Progenitor cell of endocrine pancreas (in vitro differentiated cells): ENCODE measurements at places on chromosomes 13 and 19. TPM values are rescaled to one million over a fixed set of nuclear protein-coding genes. Genes with fewer than 3 reads are reported as not detected.

DNA sequence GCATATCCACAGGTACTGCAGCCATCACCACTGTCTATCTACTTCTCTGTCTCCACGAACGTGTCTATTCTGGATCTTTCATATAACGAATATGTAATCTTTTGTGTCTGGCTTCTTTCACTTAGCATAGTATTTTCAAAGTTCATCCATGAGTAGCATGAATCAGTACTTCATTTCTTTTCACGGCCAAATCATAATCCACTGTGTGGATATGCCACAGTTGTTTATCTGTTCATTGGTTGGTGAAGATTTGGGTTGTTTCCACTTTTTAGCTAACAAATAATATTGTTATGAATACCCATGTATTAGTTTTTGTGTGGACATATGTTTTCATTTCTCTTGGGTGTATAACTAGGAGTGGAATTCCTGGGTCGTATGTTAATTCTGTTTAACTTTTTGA is 14.4 kb downstream of the RGCC start:
- no peak for DNase-seq

DNA sequence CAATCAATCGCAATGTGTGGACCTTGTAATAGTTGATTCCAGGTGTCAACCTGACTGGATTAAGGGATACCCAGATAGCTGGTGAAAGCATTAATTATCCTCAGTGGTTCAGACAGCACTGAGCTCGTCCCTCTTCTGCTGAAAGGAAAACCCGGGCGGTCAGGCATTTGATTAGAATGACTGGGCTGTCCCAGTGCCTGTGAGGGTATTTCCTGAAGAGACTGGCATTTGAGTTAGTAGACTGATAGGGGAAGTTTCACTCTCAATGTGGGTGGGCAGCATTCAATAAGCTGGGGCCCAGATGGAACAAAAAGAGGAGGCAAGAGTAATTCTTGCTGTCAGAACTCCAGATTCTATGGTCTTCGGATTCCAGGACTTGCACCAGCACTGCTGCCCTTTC is 31.9 kb downstream of the KPNA3 start:
- no peak for DNase-seq

GRCh38 chr19:46926170-46927071 is 65.6 kb downstream of the ARHGAP35 start:
- no peak for DNase-seq

DNA sequence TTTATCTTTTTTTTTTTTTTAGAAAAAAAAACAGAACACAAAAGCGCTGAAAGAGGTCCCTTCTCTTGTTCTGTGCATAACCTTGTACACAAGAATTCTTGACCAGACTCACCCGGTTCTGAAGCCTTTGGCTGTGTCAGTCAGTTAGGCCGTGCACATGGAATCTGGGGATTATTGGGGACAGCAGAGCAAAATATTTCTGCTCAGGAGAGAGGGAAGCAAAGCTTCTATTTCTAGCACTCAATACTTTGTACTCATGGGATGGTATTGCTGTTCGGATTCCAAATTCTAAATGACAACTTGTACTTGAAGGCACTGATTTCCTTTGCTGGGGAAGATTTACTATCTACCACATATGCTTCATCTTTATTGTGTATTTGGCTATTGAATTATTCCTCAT is 272.7 kb downstream of the NHLRC3 start:
- DNase-seq = no peak

GRCh38 chr13:88704600-88705275 is 1033.6 kb downstream of the SLITRK5 start:
- no peak for DNase-seq

DNA sequence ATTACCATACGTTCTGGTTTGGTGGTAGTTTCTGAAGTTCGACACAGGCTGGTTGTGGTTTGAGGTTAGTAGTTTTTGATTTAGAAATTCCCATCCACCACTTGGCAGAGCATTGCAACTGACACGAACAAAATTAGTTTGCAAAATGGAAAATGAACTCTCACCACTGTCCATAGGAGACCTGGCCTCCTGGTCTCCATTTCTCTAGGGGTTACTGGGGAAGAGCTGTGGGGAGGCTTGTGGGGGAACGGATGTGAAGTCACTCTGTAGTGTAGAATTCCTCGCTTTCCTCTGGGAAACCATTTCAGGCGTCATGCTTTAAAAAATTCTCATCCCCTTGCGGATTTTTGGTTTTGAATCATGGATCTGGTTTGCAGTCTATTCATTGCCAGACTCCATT is 321.5 kb upstream of the MAB21L1 start:
- no peak for DNase-seq

- no peak for DNase-seq
These were observed 61.0 kb upstream of the RAP2A start for GRCh38 chr13:97372936-97373335.

GRCh38 chr13:39405107-39405506 is 197.9 kb downstream of the LHFPL6 start:
- no peak for DNase-seq

GRCh38 chr13:40163066-40164000 is 503.1 kb downstream of the FOXO1 start:
- DNase-seq = no peak

GRCh38 chr19:7582446-7582845 is 13.2 kb upstream of the CAMSAP3 start:
- DNase-seq = no peak

DNA sequence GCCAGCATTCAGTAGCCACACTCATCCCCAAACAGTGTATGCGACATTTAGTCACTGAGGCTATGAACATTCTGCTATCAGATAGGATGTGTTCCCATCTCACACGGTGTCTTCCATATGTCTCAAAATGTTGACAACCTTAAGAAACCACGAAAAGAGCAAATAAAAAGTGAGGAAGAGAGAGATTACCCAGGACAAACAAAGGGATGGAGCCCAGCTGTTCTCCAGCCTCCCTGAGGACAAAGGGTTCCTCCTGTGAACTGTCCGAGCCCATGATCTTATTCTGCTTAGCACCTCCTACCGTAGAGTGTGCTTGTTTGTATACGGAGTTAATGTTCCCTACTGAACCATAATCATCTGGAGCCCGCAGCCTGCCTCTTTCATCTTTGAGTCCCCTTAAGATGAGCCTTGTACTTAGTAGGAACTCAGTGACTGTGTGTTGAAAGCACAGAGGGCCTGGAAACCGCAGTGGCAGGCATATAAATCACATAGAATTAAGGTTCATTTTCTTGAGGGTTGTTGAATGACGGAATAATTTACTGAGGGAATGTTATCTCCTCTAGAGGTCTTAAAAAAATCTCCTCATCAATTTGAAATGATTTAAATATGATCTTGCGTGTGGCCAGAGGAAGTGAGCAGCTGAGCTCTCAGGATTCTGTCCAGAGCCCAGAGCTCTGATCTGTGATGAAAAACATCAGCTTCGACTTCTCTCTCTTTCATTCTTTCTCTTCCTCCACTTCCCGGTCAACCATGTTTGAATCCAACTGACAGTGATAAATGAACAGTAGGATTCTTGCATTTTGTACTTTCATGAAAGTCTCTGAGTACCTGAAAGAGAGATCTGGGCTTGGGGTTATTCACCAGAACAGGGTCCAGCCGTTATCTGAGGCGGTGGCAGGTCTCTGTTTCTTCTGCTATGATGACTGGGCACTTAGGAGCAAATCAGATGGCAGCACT is 200.5 kb downstream of the KLF5 start:
- DNase-seq = no peak

DNA sequence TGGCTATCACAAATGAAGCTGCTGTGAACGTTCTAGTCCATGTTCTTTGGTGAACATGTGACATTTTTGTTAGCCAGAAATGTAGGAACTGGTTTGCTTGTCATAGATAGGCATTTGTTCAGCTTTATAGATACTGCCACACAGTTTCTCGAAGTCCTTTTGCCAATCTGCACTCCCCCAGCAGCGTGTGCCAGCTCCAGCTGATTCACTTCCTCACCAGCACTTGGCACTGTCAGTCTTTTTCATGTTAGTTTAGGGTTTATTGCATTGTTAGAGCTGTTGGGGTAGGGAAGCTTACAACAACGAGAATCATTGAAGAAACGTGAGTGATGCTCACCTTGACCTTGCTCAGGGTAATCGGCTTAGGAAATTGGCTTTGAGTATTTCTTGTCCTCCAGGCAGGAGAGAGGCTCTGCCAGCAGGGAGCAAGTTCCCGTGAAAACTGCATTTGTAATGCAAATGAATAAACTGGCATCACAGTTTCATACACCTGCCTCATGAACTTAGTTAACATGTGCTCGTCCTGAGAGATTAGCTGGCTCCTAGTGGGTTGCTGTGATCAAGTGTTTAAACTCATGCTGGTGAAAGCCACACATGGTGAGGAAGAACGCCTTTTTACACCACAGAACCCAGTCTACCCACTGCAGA is 83.9 kb downstream of the ING1 start:
- no peak for DNase-seq

- no peak for DNase-seq
These were observed 65.3 kb downstream of the KCTD15 start for GRCh38 chr19:33861950-33862349.

Gene ZNF528
- 42.8 and 44.5 TPM in 2 replicates for total RNA-seq

Gene ZNF628
- 12.9 and 16.8 TPM in 2 replicates for total RNA-seq

Gene SERPINE3
- total RNA-seq = not detected in 2 replicates

Gene PDE4C
- total RNA-seq = 0.53 and 1.6 TPM in 2 replicates
